ENCODE measurements at places on chromosomes 3 and 15.

GRCh38 chr3:29608414-29609327, 327.8 kb downstream of the RBMS3 start:
- no peak for DNase-seq

- DNase-seq: no peak
Measured at GRCh38 chr3:71225951-71226564, 357.5 kb downstream of the FOXP1 start.

DNA sequence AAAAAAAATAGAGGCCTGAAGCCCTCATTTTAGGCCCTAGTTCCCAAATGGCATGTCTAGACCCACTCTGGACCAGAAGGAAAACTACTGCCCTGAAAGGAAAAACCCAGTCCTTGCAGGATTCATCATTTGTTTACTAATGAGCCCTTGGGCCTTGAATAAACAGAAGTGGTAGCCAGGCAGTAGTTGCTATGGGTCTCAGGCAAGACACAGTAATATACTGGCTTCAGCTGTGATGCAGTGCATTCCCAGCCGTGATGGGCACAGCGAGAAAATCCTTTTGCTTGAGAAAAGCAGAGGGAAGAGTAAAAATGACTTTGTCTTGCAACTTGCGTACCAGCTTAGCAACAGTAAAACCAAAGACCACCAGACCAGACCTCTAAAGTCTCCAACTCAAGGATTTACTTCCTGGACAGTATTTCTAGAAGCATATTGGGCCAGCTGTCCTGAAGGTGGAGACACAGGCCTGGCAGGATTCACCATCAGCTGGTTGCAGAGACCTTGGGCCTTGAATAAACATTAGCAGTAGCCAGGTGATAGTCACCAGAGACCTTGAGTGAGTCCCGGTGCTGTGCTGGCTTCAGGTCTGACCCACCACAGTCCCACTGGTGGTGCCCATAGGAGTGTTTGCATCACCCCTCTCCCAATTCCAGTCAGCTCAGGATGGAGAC, 208.3 kb upstream of the SLITRK3 start:
- no peak for DNase-seq

DNA sequence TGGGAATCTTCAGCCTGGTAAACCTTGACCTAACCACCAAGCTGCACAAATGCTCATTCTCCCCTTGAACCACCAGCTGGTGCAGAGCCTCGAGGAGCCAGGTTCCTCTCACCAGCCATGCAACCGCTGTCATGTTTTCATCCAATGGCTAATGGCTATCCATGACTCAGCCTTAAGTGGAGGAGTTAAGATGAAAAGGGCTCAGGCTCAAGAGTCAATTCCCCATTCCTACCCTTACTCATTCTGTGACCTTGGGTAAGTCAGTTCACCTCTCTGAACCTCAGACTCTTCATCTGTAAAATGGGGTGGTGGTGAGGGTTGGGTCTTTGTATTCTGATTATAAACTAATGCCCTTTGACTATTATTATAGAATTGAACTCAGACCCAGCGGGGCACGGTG, 515.6 kb downstream of the SHQ1 start:
- DNase-seq: no peak

DNA sequence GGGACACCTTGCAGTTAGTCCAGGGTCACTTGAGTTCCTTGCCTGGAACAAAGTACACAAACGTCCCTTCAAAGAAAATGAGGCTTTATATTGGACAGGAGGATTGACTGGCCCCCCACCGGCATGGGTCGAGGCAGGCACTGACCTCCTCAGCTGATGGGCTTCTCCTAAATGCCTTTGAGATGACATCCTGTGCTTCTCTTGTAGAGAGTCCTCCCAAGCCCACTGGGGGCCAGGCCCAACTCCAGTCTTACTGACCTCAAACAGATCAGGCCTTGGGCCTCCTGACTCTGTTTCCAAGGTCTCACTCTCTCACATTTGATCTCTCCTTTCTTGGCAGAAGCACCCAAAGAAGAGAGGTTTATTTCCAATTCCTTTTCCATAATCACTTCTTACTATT, 516.1 kb downstream of the MCTP2 start:
- no peak for DNase-seq

DNA sequence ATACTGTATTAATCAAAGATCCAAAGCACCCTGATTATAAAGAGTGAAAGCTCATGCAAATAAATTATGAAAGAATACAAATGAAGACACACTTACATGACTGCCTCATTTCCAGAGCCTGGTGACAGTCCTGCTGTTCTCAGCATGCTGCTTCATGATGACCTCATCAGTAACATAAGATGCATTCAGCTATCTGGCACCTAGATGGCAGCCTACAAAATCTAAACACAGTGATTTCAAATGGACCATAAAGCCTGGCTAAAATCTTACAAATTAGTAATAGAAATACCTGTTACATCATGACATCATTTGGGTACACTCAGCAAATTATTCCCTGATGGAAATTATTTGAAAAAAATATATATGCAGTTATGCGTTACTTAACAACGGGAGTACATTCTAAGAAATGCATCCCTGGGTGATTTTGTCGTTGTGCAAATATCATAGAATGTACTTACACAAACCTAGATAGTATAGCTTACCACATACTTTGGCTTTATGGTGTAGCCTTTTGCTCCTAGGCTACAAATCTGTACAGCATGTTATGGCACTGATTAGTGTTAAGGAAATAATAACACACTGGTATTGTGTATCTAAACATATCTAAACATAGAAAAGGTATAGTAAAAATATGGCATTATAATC, 207.2 kb downstream of the EPHA3 start:
- DNase-seq: no peak

DNA sequence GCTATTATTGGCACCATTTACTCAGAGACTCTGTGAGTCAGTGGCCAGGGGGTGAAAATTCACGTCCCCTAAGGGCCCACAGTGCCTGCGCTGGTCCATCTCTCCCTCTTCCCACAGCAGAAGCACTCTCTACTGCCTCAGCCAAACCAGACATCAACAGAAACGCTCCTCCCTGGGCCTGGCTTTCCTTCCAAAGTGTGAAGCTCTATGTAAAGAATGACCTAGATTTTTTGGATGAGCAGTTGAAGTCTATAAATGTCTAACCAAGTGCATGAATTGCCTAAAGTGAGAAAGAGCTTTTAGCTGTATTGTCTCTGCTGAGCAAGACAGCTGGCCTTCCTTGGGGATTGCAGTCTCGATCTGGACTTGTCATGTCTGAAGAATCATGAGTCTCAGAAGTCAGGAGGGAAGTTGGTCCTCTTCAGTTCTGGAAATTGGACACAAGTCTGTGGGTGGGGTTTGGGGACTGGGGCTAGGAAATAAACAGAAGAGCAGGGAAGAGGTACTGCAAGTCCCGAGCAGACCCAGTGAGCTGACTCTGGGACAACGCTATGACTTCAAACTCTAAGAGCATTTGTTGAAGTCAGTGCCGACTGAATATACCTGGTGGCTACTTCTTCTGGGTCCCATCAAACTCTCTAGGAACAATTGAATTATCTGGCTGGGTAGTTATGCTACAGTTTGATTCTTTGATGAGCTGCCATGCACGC, 29.0 kb downstream of the RASGRP1 start:
- DNase-seq: no peak

GRCh38 chr15:72058585-72058984, 59.4 kb downstream of the MYO9A start:
- DNase-seq: no peak

- no peak for DNase-seq
Measured at GRCh38 chr3:101026244-101026643, 33.0 kb upstream of the ABI3BP start.

- no peak for DNase-seq
Measured at GRCh38 chr3:150081084-150081483, 110.4 kb upstream of the PFN2 start.

DNA sequence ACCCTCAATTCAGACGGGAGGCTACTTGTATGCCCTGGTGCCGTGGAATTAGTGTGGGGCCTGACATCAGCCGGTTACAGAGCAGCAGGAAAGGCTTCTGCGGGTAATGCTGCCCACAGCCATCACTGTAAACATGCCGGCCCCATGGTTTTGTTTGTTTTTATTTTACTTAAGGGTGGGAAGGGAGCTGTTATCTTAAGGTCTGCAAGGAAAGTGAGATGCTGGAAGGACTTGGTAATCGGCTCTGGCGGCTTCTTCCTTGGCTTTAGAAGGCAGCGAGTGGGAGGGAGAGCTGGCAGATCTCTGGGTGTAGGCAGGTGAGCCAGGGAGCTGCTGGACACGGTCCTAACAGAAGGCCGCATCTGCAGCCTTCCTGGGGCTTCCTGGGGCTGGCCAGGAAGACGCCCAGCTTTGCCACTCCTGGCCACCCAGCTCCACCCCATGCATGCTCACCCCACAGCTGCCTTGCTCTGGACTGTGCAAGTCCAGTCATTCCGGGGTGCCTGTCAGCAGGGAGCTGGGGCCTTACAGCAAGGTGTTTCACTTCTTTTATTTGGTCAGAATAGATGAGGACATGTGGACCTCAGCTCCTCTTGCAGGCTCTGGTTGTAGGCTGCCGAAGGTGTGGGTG, 54.1 kb upstream of the FURIN start:
- no peak for DNase-seq
